ENCODE measurements at places on chromosomes 3 and 15.
A peak's percentile ranks its signal among the peaks of the same experiment; 100 is the strongest.

DNA sequence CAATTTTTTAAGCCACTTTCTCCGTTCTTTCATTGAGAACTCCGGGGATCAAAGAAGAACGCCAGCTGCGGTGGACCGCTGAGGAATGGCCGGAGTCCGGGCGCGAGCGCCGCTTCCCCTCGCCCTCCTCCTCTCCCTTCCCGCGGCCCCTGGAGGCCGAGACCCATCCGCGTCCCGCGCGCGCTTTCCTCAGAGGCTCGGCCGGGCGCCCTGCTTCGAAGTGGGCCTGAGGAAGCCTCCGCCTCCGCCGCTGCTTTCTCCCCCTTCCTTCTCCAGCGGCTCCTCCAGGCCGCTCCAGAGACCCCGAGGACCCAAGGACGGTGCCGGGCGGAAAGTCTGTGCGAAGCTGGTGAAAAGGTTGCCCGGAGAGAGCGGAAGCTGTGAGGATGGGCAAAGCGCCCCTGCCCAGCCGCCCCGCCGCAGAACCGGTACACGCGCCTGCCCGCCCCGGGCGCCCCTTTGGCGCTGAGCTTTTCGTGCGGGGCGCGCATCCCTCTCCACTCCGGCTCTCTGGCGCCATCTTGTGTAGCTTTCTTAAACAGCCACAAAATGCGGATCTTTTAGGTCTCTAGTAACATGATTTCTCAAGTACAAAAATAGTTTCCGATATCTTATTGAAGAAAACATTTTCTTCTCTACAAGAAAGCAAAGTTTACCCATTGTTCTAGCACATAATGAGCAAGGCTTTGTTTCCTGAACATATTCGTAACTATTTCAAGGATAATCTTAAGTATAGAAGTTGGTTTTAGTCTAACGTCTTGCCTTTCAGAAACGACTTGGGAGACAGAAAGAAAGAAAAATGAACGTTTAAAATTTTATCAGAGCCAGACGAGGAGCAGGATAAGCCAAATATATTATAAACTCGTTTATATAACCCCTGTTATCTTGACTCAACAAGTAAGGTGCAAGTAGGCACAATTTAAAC, 59.2 kb upstream of the FAM174B start:
- peak; percentile 82 for DNase-seq

DNA sequence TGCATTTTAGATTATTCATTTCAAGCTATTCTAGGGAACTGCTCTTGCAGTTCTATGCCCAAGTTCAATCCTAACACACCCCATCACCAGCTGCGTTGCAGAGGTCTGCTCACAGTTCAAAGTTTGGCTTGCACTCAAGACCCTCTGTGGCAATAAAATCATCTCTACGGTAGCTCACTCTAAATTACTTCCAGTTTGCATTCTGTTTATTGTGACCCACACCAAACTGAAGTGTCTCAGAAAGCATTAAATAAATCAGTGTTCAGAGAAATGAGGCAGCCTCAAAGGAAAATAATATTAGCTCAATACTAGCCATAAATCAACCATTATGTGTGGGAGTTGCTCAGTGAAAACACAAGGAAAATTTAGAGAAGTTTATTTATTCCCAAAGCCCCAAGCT, 250.3 kb downstream of the MAGI1 start:
- DNase-seq: no peak

- no peak for DNase-seq
These were observed 177.3 kb downstream of the NFKBIZ start for GRCh38 chr3:102026656-102027055.

DNA sequence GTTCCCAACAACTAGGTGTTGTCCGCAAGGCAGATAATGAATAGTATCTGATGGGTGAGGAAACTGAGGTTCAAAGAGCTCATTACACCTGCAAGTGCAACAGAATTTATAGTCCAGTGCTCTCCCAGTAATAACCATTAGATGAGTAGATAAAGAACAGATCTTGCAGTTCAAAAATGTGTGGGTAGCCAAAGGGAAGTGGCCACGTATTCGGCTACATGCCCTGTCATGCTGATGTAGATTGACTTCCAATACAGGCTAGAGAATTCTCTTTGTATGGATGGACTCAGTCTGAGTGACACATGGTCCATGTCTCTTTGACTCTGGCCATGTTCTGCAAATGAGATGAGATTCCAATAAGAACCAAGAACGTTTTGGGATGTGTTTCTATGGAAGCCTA, 187.9 kb upstream of the LPP start:
- DNase-seq: no peak

DNA sequence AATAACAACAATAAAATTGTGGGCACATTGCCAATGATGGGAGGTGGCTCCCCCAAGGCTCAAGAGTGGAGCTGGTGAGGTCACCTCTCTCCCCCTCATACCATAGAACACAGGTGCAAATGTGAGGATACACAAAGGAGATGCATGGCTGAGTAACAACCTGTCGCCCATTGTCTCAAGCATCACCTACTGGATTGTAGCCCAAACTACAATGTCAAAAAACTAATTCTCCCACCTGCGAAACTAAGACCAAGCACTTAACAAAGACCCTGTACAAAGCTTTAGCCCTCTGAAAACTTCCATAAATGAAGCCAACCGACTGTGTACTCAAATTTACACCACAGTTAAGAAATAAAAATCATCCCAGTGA, 50.4 kb upstream of the IGSF11 start:
- DNase-seq: no peak

- peak; percentile 53 for DNase-seq
These were observed 682 bp downstream of the ITPKA start for GRCh38 chr15:41494190-41494921.

GRCh38 chr3:107604057-107604822, 81.5 kb downstream of the BBX start:
- DNase-seq: no peak

DNA sequence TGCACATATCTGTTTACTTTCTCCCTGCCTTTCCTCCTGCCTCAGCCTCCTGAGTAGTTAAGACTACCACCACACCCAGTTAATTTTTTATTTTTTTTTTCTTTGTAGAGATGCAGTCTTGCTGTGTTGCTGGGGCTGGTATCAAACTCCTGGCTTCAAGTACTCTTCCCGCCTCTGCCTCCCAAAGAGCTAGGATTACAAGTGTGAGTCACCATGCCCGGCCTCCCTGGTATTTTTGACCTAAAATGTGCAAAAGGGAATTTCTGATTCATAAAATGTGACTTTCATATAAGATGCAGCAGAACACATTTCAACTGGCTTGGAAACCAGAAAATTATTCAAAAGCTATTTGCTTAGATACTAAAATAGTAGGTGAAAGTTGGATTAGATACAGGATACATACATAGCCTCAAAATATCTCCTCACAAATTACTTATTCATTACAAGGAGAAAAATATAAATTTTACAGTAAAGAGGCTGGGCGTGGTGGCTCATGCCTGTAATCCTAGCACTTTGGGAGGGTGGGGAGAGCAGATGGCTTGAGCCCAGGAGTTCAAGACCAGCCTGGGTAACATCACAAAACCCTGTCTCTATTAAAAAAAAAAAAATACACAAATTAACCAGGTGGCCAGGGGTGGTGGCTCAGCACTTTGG, 32.0 kb downstream of the MAP4 start:
- peak; percentile 4 for DNase-seq

- no peak for DNase-seq
These were observed 451.0 kb downstream of the MFSD1 start for GRCh38 chr3:159252772-159253384.

DNA sequence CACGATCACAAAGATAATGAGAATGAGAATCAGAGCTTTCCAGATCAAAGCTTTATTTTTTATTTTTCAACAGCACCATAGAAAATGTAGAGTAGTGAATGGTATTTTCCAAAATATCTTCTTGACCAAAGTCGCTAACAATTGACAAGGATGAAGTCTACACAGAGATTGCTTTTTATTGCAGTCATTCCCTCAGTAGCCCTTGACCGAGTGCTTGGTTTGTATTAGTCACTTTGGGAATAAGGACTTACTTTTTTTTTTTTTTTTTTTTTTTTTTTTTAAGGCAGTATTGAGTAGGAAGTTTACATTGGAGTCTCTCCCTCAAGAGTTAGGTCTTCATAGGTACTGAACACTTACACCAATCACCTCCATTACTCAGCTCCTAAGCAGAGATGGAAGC, 39.8 kb downstream of the THRB start:
- DNase-seq: no peak

DNA sequence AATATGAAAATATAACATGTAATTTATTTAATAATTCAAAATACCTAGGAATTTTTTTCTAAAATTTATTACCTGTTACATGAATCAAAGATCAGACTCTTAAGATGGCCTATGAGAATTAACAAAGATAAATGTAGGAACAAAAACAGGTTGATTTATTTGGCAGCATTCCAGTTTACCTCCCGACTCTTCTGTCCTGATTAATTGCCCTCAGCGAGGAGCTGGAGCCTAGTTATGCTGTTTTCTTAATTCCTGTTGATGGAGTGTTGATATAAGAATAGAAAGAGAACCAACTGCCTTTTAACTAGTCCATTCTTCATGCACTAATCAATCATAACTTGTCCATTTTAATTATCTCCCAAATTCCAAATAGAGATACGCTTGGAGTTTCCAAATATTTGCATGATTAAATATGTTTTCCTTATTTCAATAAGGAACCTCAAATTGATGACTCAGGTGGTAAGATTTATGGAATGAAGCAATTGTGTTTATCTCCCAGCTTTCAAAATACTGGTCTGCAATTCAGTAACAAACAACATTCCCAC, 10.6 kb upstream of the CPB1 start:
- DNase-seq: no peak

DNA sequence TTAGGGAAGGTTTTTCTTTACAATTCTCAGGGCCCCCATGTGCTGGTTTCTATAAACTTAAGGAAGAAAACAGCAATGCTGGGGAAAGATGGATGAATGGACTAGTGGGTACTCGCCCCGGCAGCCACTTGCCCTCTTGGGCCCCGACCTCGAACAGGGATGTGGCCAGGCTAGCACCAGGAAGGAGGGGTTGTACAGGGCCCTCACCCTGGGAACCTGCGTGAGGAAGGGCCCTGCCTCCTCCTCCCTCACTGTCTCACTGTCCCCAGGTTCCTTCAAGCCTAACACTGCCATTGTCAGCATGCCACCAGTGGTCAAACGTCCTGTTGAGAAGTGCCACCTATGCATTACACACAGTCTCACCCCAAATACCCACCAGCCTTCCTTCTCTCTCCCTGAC, 9.1 kb downstream of the ADAMTS17 start:
- no peak for DNase-seq

GRCh38 chr3:70982284-70982683, 601.2 kb downstream of the FOXP1 start:
- no peak for DNase-seq

- no peak for DNase-seq
These were observed 127.9 kb downstream of the SLC25A26 start for GRCh38 chr3:66348704-66349103.

DNA sequence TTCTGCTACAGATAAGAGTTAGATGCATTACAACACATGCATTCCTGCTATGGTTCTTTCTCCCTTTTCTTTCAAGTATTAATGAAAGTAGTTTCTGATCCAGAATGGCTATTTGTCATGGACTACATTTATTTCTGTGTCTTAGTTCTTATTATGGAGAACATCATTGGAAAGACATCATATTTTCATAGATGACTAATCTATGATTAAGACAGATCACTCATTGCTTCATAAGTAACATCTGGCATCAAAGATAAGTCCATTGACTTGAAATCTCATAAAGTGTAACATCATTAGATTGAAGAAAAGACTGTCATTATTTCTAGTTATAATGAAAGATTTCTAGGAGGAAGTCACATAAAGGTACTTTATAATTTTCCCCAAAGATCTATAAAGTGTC, 366.7 kb downstream of the NSUN3 start:
- no peak for DNase-seq

DNA sequence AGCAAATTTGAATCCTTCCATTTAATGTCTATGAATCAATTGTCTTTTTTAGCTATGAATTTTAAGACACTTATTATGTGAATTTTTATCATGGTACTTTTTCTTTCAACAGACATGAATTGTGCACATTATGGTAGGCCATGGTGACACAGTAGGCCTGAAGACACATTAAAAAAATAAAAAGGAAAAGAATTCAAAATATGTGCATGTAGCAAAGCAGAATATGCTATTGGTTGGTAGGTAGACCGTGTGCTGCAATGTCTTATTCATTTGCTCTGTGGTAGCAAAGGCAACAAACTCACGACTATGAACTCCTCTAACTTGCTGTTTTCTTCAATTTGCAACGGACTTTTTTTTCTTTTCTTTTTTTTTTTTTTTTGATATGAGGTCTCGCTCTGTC, 50.0 kb upstream of the EPHA3 start:
- no peak for DNase-seq

- DNase-seq: no peak
These were observed 339.1 kb downstream of the TIGIT start for GRCh38 chr3:114632757-114633424.

GRCh38 chr3:172511783-172512762, 11.2 kb downstream of the TNFSF10 start:
- no peak for DNase-seq

DNA sequence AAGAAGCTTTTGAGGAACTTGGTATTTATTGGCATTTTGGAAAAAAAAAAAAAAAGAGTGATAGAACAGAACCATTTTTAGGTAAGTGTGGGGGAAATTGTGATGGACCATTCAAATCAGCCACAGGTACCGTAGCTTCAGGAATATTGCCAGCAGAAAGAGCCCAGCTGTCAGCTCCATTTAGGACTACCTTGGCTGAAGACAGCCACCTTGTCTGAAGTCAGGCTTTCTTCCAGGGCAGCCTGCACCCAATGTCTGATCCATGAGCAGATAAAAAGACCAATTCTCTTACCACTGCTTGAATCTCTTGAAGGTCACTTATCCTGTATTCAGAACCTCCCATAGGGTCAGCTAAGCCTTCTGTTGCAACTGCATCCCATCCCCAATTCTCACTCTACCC, 37.6 kb downstream of the SLCO3A1 start:
- DNase-seq: no peak

- peak; percentile 53 for DNase-seq
These were observed 993 bp upstream of the SIAH2 start for GRCh38 chr3:150763841-150764483.

- no peak for DNase-seq
These were observed 32.6 kb downstream of the TLE3 start for GRCh38 chr15:70065006-70065722.

DNA sequence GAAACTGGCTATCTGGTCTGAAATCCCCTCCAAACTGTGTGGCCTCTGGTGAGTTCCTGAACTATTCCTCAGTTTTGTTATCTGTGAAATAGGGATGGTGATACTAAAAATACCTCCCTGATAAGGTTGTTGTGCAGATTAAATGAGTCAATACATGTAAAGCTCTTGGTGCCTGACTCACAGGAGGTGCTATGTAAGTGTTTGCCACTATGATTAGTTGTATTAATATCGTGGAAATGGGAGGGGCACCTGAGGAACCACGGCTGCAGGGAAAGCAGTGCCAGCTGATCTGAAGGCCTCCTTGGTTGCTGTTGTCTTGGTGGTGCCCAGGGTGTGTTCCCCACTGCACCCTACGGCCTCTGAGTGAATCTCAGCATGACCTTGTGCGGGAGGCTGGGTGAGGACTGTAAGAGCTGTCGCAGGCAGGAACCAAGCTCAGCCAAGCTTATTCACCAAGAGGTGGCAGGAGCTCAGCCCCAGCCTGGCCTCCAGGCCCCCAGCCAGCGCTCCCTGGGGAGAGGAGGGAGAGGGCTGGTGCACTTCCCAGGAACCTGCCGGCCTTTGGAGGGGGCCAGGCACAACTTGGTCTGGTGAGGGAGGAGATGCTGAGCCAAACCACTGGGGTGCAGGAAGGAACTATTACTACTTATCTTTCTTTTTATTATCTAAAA, 44.8 kb upstream of the CCDC174 start:
- DNase-seq: no peak

GRCh38 chr15:94421706-94422105, 190.3 kb downstream of the MCTP2 start:
- no peak for DNase-seq

- no peak for DNase-seq
These were observed 56.1 kb upstream of the SKIL start for GRCh38 chr3:170301405-170301804.
